ENCODE measurements at places on chromosomes 3 and 15.

DNA sequence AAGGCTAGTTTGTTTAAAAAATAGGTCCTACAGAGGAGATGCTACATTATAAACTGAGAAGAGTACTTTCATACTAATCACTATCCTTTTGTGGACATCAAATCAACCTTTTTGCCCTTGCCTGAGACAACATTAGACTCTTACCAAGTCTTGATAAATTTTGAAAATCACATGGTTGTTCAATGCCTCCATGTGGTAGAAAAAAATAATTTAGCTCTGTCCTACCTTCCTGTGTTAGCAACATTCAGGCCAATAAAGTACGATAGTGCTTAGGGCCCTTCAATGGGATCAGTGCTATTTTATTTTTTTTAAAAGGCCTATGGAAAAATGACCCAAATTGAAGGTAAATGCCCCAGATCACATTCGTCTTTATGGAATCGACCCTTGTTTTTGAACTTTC is 5.0 kb upstream of the UBE2E1 start:
- DNase-seq: no peak

- DNase-seq: no peak
These were observed 54.5 kb downstream of the ALDH1A2 start for GRCh38 chr15:58010983-58011382.

- DNase-seq: no peak
These were observed 96.4 kb downstream of the ANO10 start for GRCh38 chr3:43525386-43525785.

DNA sequence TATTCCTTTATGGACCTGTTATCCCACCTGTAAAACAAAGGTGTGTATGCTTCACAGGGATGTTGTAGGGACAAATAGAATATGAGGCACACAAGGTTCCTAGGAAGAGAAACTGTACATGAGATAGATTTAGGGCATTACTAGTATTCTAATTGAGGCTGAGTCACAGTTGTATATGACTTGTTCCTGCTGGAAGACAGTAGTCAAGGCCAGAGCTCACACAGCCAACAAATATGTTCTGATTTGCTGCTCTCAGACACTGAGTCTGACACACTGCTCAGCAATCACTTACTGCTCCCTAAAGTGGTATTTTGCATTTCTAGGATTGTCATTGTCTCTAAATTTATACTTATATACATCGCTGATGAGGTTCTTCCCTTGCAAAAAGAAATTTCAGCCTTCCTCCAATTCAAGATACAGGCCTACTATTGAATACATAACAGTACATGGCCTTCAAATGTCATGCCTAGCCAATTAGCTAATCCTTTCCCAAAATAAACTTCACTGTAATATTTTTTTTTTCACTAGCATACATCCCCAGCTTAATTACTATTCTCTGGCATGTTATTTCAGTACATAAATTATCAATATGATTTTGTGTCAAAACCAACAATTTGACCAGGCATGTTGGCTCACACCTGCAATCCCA is 69.8 kb downstream of the TIGIT start:
- DNase-seq: no peak

DNA sequence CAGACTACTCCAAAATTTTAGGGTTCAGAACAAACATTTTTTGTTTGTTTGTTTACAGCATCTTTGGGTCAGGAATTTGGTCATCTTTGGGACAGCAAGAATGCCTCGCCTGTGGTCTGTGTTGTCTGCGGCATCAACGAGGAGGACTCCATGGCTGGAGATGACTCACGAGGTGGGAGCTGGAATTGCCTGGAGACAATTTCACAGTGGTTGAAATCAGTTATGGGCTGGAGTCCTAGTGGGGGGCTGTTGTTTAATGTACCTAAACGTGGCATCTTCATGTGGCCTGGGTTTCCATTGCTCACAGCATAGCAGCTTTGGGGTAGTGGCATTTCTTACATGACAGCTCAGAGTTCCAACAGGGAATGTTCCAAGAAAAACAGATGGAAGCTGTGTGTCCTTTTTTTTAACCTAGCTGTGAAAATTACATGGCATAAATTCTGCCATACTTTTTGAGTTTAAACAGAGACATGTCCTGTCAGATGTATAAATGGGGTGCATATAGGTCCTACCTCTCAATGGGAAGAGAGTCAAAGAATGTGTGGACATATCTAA is 507.3 kb upstream of the CBLB start:
- DNase-seq: no peak

GRCh38 chr15:81572190-81572589 is 198.2 kb upstream of the TMC3 start:
- DNase-seq: no peak

GRCh38 chr3:173630849-173631248 is 233.3 kb downstream of the NLGN1 start:
- no peak for DNase-seq

DNA sequence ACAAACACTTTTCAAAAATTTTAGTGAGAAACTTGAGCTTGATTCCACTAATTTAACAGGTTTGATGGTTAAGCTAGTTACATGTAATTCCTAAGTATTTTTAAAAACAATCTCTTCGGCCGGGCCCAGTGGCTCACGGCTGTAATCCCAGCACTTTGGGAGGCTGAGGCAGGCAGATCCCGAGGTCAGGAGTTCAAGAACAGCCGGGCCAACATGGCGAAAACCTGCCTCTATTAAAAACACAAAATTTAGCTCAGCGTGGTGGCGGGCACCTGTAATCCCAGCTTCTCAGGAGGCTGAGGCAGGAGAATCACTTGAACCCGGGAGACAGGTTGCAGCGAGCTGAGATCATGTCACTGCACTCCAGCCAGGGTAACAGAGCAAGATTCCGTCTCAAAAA is 25.3 kb downstream of the TRA2B start:
- no peak for DNase-seq

- DNase-seq: no peak
These were observed 85.4 kb upstream of the ARRDC4 start for GRCh38 chr15:97875025-97875512.

- no peak for DNase-seq
These were observed 20.8 kb upstream of the SRP14 start for GRCh38 chr15:40059821-40060220.

GRCh38 chr15:52440414-52440813 is 88.3 kb downstream of the MYO5A start:
- peak; percentile 15 for DNase-seq

DNA sequence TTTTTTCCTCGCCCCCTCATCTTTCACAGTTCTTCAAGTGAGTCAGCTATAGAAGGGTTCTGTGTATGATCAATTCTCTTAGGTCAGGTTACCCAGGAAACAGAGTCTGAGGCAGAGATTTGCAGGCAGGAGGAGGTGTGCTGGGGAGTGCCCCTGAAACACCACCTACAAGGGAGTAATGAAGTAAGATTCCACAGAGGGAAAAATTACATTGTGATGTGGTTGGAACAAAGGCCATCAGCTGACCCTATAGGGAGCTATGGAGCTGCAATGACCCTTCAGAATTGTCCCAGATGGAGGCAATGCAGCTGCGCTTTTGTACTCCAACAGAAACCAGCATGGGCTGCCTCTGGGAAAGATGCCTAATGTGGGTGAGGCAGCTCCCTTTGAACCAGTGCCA is 142.2 kb upstream of the CNTN3 start:
- DNase-seq: no peak

GRCh38 chr3:38421679-38422336 is 31.9 kb upstream of the ACVR2B start:
- DNase-seq: no peak

DNA sequence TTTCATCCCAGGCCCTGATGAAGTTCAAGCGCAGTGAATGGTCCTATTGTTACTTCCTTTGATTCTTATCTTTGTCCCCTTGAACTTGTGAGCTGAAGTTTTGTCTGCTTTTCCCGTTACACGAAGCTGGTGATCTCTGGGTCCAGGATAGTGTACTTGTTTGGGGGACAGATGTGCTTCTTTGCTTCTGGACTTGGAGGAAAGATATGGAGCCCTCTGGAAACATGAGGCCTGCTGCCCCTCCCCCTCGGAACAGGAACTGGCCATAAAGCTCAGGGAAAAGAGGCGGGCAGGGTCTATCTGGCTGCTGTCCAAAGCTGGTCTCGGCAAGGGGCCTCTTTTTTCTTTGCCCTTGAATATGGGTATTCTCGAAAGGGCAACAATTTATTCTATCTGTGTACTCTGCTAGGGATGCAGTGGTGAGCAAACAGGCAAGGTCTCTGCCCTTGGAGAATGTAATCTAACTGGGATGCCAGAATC is 47.6 kb downstream of the IDH2 start:
- no peak for DNase-seq

- DNase-seq: no peak
These were observed 15.0 kb downstream of the KLF15 start for GRCh38 chr3:126342211-126342610.

DNA sequence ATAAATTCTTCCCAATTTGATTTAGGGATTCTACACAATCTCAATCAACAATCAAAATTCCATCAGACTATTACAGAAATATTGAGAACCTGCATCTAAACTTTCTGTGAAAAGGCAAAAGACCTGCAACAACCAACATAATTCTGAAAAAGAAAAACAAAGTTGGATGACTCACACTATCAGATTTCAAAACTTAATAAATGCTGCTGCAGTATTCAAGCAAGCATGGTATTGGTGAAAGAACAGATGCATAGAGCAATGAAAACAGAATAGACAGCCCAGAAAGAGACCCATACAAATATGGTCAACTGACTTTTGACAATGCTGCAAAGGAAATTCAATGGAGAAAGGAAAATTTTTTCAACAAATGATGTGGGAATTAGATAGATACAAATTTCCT is 477.1 kb upstream of the NR2F2 start:
- no peak for DNase-seq

DNA sequence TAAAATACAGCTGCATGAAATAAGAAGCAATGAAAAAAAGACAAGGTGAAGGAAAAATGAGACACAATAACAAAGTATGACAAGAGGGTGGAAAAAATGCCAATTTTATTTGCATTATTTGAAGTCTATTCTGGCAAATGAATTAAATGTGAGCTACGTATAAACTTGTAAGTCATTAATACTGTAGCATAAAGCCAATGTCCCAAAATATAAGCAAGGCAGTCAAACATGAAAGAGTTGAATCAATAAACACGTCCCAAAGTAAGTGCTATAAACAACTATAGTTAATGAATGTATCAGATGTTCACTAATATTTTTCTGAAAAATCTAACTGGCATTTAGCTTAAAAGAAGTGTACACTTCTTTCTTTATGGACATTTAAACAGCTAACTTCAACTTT is 481.9 kb downstream of the ROBO1 start:
- no peak for DNase-seq

DNA sequence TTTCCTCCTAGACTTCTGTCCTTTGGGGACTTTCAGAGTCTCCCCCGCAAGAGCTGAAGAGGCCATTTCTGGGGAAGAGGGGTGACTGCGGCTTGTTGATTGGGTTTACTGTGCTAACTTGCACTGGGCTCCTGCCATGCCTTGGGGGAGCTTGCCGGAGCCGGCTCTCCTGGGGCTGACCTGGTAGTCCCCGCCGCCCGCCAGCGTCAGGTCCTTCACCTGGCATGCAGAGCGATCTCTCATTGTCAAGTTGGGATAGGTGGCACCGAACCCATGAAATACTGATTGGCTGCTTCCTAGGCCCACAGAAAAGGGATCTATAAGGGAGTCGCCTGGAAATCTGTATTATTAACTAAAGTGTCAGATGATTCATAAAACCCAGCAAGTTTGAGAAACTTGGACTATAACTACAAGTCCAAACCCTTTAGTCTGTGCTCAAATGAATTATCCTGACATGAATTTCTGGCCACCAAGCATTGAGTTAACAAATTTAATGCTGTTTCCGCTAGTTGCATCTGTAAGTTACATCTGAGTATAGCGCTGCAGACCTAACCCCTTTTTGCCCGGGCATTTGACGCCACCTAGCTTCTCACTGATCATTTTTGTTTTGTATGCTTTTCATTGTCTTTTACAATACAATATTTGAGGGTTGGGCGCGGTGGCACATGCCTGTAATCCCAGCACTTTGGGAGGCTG is 607 bp upstream of the IMP3 start:
- peak; percentile 70 for DNase-seq

GRCh38 chr3:133970916-133971315 is 58.8 kb downstream of the SLCO2A1 start:
- no peak for DNase-seq

DNA sequence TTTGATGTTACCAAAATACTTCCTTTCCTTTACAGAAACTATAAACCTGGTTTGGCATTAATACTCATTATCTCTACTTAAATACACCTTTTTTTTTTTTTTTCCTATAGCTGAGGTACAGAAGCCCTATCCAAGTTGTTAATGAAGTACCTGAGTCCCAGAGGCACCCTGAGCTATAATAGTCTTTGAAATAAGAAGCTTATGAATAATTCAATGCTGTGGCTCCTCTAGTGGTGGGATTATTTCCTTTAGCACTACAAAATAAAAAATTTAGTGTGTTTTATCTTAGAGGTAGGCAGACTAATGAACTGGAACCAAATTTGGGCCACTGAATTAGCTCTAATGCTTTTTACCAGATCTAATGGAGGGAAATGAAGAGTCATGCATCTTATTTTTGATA is 611.9 kb downstream of the EDEM1 start:
- DNase-seq: no peak

DNA sequence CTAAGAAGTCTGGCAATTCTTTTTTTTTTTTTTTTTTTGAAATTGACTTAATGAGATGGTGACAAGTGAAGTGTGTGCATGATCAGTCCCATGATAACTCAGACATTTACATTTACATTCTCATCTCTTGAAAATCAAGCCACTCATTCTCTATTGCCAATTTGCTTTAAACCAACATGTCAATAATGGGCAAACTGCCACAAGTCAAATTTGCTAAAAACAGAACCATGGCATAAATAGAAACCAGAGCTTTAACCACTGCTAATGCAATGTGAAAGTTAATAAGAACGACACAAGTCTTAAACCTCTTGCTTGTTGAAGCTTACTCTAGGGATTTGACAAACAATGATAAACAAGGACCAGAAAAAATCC is 12.0 kb upstream of the COL8A1 start:
- no peak for DNase-seq

DNA sequence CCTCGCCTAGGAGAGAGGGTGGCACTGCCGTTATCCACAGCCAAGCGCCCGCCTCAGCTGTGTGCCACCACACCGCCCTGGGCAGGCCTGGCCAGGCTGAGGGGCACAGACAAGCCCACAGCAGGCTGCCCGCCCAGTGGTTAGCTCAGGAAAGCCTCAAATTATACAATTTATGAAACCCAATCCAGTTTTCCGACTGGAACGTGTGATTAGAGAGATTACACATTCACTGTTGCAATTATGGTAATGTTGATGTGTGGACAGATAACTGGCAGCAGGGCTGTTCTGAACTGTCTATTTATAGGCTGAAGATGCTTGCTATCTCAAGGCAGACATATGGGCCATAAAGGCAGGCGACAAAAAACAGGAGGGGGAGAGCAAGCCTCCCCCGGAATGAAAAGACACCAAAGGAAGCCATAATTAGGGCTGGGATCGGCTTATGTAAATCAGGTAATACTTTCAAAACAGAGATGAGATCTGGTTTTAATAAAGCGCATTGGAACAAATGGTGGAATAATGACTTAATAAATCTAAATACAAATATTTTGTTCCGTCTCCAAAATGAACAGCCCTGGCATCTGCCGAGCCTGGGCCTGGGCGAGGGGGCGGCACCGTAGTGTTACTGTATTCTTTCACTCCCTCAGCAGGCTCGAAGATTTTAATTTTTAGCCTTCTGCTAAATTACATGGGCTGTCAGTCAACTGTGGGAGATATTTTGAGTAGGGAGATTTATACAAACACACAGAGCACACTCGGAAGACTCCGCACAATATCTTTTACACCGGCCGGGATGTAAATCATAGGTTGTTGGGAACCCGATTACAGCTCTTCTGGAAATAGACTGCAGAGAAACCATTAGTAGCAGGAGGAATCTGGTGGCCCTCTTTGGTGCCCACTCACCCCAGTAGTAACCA is 103.1 kb upstream of the TLE3 start:
- no peak for DNase-seq
